ENCODE measurements at places on chromosomes 3 and 15.

- no peak for DNase-seq
Observed at GRCh38 chr15:39318231-39318630, 262.6 kb upstream of the THBS1 start.

- DNase-seq = no peak
Observed at GRCh38 chr3:103847081-103848062, 1412.6 kb downstream of the ZPLD1 start.

DNA sequence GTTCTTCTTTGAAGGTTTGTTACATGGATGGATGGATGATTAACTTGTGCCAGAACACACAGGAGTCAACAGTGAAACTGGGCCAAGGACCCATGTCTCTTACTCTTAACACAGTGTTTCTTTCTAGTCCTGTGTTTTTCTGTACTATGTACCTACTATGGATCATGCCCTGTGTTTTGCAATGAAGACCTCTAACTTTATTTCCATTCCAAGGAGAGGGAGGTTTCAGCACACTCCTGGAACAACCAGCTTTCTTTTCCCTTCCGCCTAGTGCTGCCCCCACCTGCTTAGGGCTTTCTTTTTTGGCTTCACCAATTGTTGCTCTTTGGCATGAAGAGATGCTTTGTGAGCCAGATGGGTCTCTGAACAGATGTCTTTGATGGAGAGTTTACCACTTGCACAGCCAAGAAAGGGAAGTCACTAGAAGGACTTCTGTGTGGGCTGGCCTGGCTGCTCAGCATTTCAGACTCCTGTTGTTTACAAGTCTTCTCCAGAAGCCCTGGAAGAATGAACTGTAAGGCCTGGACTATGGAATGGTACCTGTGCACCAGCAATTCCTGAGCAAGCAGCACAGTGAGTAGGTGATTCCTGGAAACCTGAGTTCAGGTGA is 44.5 kb downstream of the SNAPC5 start:
- DNase-seq = no peak

DNA sequence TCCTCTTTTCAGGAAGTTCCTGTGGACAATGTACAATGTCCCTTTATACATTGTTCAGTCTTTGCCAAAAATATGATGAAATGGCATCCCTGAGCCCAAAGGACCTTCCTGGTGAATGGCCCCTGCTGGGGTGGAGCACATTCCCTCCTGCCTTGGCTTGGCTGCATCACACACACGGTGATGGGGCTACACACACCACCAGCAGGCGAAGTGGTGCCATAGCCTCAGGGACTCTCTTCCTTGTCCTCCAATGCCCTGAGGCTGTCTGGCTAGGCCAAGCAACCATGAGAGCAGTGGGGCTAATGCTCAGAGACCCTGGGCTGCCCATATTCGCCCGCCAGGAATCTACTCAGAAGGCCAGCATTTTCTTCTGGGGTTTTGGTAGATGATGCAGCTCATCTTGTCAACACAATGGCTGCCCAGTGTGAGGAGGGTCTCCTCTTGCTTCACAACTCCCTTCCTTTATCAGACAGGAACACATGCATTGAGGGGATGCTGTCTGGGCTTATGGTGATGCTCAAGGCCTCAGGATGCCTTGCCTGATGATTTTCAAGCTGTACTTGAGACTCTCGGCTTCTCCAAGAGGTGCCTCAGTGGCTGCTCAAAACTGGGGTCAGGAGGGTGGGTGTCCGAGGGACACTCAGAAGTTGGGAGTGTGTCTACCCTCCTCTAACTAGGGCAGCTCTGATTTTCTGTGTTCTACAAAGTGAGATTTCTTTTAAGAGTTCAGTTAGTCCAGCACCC is 40.9 kb upstream of the EPHB1 start:
- no peak for DNase-seq

DNA sequence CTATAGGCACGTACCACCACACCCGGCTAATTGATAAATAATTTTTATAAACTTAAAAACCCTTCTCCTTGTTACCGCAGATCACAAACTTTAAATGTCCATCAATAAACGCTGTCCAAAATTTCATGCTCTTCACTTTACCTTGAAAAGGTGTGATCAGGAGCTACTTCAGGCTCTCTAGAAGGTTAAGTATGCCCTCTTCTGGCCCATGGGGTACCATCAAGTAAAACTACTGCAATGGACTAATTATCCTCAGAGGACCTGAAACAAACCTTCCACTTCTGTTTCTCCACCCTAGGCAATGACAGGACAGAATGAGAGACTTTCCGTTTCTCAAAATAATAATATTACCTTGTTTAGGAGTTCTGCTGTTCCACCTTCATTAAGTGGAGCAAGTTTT is 9.2 kb downstream of the LZTFL1 start:
- no peak for DNase-seq

Data from breast epithelium (tissue), 4 donors.